GM19239 (cell line): ENCODE measurements at places on chromosomes 3 and 15.

GRCh38 chr3:32758375-32758753 is 59.4 kb upstream of the TRIM71 start:
- no peak for DNase-seq

DNA sequence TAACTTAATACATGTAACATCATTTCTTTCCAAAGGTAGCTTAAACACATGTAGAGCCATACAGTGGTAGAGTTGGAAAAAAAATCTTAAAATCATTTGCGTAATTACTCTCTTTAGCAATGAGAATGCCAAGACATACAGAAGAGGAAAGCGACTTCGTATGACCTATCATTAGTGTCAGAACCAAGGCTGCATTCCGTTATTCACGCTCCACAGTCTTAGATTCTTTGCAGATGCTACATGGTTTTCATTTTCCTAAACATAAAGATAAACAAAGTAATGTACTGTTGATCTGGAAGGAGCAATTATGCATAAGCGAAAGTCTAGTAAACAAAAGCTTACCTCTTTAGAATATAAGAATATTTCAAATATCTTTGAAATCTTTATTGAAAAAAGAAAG is 410.3 kb upstream of the TPRG1 start:
- no peak for DNase-seq

DNA sequence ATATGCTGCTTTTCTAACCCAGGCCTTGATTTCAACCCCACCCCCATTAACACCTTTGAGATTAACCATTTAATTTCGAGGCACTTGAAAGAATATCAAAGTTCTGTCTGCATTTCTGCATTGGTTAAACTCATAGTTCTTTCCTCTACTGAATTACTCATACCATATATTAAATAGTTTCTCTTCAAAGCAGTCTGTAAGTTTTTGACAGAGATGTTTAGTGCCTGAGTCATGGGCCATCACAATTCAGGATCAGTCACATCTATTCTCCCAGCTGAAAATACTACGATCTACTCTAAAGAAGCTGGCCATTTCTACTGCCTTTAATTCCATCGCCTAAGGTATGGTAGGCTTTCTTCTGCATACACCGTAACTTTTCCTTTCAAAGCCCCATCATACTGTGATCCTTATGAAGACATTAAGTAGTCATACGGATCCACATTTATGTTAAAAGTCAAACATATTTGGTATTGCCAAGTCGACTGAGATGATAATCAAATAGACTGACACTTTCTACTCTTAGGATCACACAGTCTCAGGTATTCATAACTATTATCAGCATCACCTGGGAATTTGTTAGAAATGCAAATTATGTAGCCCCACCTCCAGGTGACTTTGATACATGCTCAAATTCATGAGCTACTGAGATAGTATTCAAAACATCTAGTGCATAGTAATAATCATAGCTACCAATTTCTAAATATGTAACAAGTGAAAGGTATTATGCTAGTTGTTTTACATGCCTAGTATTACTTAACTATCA is 489.4 kb upstream of the IL12A start:
- no peak for DNase-seq

GRCh38 chr3:106247902-106248684 is 379.3 kb upstream of the CBLB start:
- DNase-seq = no peak

- no peak for DNase-seq
Observed at GRCh38 chr3:37739579-37740290, 121.9 kb upstream of the CTDSPL start.

DNA sequence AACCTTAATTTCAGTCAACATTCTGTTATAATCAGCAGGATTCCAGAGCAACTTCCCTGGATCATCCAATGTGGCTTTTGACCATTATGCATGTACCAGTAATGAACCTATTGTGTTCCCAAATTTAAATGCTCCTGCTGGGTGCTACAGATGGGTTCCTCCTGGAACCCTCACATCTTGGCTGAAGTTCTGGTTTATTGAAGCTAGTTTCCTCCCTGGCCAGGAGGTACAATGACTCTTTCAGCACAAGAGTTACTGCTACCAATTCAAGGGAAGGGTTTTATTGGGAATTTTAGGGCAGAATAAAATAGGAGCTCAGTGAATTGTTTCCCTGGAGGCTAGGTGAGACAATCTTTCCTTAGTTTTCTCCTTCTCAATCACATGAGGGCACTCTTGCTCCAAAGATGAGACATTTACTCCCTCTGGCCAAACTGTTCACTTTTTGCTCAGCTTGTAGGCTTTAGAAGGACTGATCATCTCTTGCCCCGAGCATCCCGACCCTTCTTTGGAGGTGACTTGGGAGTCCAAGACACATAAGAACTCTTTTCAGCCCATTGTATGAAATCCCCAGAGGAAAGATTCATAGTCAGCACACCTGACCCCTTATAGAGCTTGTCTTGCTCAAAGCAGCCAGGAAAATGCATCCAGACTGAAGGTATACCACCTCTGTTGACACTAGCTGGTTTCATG is 8.8 kb upstream of the NPHP3 start:
- no peak for DNase-seq

DNA sequence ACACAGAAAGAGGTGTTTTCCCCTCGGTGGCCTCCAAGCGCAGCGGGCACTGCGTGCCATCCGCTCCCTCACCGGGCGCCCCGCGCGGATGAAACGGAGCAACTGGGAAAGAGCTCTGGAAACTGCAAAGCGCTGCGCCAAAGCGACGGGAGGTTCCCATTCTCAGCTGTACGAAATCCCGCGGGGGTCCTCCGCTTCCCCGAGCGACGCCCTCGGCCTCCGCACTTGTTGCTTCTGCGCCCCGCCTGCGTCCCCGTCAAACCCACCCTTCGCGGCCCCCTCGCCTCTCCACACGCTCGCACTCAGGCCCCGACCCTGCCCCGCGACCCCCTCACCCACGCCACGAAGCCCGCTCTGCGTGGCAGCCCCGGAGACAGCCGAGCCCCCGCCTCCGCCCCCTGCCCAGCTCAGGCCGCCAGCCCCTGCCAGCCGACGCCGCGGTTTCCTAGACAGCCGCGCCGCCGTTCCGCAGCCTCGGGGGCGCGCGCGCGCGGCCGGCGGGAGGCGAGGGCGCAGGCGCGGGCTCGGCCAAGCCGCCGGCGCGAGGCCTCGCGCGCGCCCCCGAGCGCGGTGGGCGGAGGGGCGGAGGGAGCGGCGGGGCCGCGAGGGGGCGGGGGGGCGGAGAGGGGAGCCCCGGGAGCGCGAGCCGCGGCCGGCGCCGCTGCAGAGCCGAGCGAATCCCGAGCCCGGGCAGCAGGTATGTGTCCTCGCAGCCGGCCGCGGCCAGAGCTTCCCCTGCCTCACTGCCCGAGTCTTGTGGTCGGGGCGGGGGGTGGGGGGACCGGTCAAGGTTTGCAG is at the start of gene TMEM266:
Gene TMEM266 (plus strand): TSS at position 666 of the 798 bp plus-strand sequence. CDS start 74,279 bp downstream, outside the sequence.
- peak; percentile 44 for DNase-seq

- no peak for DNase-seq
Observed at GRCh38 chr3:134709561-134710312, 58.9 kb upstream of the KY start.

DNA sequence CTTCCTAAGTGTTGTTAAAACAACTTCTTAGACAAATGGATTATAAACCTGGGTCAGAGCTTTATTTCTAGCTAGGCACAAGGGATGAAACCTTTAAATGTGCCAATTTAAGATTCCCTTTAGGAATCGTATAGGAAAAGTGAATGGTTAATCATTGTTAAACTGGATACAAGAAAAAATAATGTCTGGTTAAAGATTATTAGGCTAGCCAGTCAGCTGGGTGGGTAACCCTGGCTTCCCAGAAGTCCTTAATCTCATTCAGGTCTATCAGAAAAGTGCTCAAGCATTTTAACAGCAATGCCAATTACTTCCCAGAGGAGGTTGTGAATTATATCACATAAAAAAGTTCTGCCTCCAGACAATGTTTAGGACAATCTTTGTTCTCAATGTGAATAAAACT is 37.6 kb downstream of the NANOGP8 start:
- no peak for DNase-seq

DNA sequence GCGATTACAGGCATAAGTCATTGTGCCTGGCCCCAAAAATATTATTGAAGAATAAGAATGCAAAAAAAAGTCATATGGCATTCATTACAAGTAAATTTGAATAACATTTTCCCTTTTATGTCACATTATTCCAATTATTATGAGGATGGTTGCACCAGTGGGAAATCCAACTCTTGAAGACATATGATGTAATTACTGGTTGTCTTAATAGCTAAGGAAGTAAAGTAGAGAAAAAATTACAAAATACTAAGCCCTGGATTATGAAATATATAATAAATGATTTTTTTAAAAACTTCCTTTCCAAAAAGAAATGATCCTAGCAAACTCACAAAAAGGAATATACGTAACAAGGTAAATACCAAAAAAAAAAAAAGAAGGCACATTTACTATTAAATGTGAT is 98.9 kb downstream of the FMN1 start:
- DNase-seq = no peak

GRCh38 chr15:44584162-44584749 is 47.3 kb downstream of the EIF3J start:
- DNase-seq = no peak

DNA sequence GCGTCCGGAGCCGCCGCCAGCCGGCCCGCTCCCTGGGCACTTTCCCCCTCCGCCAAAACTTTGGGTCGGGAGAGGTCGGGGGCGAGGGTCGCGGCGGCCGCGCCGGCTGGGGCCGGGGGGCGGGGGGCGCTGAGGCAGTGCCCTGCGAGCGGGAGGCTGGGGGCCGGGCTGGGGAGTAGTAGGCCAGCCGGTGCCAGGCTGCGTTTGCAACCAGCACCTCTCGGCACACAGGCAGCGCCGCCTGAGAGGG is 452 bp downstream of the BBX start:
- DNase-seq = no peak

DNA sequence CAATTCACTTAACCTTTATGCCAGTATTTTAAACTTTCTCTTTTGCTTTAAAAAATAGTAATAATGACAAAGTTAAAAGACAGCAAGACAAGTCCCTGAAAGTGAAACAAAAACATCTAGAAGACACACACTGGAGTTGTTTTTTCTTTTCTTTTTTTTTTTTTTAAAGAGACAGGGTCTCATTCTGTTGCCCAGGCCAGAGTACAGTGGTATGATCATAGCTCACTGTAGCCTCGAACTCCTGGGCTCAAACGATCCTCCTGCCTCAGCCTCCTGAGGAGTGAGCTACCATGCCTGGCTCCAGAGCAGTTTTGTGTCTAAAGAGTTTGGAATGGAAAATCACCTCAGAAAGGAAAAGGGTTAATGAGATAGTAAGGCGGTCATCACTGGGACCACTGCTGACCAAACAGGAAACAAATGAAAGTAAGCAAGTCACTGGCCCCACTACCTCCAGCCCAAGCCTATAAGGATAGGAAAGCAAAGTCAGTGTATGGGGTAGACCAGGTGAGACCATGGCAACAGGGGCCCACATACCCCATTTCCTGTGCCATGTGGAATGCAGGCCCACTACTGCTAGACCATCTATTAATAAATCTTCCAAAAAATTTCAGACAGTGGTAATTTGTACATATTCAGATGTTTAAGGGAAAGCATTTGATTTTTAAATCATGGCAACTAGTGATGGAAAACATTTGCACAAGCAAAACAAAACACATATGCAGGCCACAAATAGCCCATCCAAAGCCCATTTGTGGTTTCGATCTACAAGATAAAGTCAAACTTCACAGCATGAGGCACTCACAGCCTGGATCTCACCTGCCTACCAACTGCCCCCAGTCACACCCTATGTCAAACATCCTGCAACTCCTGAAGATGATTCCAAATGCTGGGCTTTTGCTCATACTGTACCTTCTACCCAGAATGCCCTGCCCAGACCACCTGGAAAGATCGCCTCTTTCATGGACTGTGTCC is 62.6 kb downstream of the OSBPL10 start:
- no peak for DNase-seq

- DNase-seq = no peak
Observed at GRCh38 chr15:94008104-94009074, 223.0 kb upstream of the MCTP2 start.

DNA sequence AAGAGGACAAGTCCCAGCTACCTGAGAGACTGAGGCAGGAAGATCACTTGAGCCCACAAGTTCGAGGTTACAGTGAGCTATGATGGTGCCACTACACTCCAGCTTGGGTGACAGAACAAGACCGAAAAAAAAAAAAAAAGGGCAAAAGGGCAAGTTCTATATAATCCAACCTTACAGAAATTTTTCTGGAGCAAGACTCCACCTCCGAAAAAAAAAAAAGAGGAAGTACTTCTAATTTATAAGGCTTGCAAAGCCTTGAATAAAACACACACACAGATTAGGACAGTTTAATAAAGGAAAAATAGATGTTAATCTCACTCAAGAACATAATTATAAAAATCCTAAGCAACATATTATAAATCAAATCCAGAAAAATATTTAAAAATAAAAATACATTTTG is 14.4 kb upstream of the XYLB start:
- DNase-seq = no peak

GRCh38 chr15:93948726-93949125 is 282.6 kb upstream of the MCTP2 start:
- DNase-seq = no peak

DNA sequence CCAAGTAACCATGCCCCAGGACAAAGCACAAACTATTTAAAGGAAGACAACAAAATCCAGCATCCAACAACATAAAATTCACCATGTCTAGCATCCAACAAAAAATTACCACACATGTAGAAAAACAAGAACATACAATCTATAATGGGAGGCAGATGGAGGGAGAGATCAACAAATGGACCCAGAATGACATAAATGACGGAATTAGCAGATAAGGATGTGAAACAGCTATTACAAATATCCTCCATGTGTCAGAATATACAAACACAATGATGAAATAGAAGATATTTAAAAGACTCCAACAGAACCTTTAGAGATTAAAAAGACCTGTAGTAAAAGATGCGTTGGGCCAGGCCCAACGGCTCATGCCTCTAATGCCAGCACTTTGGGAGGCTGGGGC is 10.8 kb downstream of the LYSMD4 start:
- no peak for DNase-seq

DNA sequence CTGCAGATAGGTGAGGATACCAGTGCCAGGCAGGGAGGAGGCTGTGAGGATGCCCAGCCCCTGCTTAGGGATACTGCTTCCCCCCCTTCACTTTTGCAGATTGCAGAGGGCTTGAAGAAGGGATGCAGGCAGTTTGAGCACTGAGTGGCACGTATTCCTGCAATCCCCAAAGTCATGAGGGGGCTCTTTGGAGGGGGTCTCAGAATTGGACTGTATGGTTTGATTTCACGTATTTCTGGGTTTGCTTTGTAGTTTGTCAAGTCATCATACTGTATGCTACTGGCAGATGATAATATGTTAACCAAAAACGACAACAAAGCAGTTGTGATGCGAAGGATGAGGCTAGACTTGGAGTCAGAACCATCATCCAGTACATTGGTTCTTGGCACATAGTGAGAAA is 28.1 kb downstream of the CHST14 start:
- no peak for DNase-seq

GRCh38 chr3:30710017-30710416 is 103.6 kb downstream of the TGFBR2 start:
- DNase-seq = no peak

DNA sequence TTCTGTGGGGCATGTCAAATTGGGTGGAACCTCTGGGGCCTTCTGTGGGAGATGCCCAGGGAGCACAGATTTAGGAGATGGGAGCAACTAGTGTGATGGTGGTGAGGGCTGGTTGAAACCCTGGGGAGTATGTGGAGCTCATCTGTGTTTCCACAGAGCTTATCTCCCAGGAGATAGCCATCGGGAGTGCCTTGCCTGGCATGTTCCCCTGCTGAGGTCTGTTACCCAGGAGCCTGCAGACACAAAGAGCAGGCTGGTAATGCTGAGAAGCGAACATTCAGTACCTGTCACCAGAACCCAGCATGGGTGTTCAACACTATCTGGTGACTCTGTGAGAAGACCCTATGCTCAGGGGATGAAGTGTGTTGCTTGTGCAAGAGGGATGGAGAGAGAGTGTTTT is 85.0 kb downstream of the CLSTN2 start:
- no peak for DNase-seq
